Activated CD4-positive, alpha-beta T cell treated with anti-CD3 and anti-CD28 coated beads for 36 hours (primary cell): ENCODE measurements at places on chromosomes 5 and 9. TPM values are rescaled to one million over a fixed set of nuclear protein-coding genes. Genes with fewer than 3 reads are reported as not detected.

- peaks cover 4% of the 10 kb centered on the region for H3K4me1 ChIP-seq
- H3K36me3 ChIP-seq: no peaks in the 10 kb centered on the region
- H3K27me3 ChIP-seq: peaks cover 9% of the 10 kb centered on the region
- H3K4me3 ChIP-seq: no peak overlapping the region
- DNase-seq: no peak
- no peak overlapping the region for H3K27ac ChIP-seq
Measured at GRCh38 chr5:133508845-133509741, 103.2 kb downstream of the FSTL4 start.

DNA sequence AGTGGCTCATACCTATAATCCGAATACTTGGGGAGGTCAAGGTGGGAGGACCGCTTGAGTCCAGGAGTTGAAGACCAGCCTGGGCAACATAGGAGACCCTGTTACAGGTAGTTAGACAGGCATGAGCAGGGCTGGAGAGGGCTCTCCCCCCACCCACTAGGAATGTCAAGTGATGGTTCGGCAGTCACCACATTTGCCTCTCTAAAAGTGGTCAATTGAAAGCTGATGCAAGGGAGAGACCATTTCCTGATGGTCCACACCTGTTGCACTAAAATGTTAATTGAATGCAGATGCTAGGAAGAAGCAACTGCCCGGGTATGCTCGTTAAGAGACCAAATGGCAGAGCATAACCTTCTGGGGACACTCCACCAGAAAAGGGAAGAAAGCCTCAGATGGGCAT is 82.7 kb downstream of the SFXN1 start:
- H3K27me3 ChIP-seq: peaks cover 2% of the 10 kb centered on the region
- H3K4me1 ChIP-seq: no peaks in the 10 kb centered on the region
- no peak overlapping the region for H3K27ac ChIP-seq
- no peaks in the 10 kb centered on the region for H3K36me3 ChIP-seq
- DNase-seq: no peak

DNA sequence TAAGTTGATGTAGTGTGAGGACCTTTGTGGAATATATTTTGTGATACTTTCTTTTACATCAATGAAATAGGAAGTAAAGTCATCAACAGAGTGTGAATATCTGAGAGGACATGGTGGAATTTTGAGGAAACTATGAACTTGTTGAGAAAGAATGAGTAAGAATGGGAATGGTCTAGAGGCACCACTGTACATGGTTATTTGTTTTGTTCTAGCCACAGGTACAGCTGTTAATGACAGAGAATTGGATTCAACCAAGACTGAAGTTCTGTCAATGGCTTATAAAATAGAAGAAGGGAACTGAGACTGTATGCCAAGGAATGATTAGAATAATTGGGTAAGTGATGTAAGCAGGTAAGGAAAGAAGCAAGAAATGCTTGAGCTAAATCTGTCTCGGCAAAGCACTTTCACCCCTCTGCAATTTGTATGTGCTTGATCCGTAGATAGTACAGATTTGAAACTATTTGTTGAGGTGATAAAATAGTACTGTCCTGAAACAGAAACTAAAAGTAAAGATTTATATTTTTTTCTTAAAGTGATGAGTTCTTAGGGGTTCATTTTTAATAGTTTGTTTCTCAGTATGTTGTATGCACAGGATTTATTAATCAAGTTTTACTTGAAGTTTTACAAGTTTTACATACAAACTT is 468.8 kb upstream of the SMC2 start:
- no peak for DNase-seq
- no peaks in the 10 kb centered on the region for H3K4me1 ChIP-seq
- H3K27me3 ChIP-seq: no peaks in the 10 kb centered on the region
- no peak overlapping the region for H3K4me3 ChIP-seq
- H3K36me3 ChIP-seq: no peaks in the 10 kb centered on the region

DNA sequence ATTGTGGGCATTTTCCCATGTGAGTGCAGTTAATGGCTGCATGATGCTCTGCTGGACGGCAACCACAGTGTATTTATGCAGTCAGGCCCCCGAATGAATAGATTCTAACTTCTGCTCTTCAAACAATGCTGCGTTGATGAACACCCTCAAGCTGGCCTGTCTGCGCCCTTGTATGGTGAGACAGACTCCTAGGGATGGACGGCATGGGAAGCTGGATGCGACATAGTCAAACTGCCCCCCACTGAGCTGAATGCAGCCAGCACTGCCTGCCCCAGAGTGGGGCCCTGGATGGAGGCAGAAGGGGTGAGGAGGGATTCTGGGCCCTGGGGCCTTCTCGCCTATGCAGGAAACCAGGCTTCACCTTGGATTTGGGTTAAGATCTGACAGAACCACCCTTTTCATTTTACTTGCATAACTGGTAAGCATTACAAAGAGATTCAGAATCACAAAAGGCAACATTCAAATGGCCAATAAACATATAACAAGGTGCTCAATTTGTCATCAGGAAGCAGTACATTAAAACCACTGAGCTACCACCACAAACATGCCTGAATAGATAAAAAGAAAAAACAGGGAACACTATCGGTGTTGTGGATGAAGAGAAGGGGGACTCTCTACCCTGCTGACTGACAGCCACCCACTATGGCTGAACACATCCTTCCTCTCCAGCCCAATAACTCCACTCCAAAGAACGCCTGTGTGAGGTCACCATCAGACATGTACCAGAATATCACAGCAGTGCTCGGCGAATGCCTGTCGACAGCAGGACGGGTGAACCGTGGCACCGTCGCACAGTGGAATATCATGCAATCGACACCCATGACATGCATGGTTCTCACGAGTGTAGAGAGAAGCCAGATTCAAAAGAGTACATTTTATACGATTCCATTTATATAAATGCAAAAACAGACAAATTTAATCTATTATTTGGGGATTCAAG is 79.1 kb downstream of the RAPGEF1 start:
- no peak for DNase-seq
- H3K4me1 ChIP-seq: peaks cover 86% of the 10 kb centered on the region
- peaks cover 19% of the 10 kb centered on the region for H3K36me3 ChIP-seq
- H3K27ac ChIP-seq: peak overlapping the region; percentile 69
- H3K27me3 ChIP-seq: no peaks in the 10 kb centered on the region
- H3K4me3 ChIP-seq: no peak overlapping the region

DNA sequence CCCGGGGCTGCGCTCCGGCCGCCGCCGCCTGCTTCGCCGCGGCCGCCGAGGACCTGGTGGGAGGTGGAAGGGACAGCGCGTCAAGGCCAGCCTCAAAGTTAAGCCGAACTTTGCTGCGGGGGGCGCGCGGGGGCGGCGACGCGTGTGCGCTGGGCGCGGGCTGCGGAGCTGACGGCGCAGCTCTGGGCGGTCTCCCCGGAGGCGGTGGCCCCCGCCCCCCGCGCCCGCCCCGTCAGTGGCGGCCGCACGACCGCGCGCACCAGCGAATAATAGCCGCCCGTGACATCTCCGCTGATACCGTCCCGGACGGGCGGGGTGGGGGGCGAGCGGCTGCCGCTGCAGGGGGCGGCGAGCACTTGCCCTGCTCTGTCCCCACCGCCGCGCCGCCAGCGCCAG is 579 bp upstream of the FAM78A start:
- H3K4me3 ChIP-seq: peak overlapping the region; percentile 90
- peaks cover 2% of the 10 kb centered on the region for H3K27me3 ChIP-seq
- H3K4me1 ChIP-seq: peaks cover 24% of the 10 kb centered on the region
- H3K27ac ChIP-seq: no peak overlapping the region

DNA sequence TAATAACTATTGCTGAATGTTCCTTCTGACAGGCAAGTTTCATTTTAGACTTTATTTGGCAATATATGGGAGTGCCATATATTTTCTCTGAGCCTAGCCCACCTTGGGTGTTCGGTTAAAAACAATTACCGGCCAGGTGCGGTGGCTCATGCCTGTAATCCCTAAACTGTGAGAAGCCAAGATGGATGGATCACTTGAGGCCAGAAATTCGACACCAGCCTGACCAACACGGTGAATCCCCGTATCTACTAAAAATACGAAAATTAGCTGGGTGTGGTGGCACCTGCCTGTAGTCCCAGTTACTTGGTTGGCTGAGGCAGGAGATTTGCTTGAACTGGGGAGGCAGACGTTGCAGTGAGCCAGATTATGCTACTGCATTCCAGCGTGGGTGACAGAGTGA is 47.9 kb downstream of the TNFSF15 start:
- DNase-seq: no peak
- peaks cover 6% of the 10 kb centered on the region for H3K4me1 ChIP-seq
- H3K36me3 ChIP-seq: no peaks in the 10 kb centered on the region
- H3K27ac ChIP-seq: no peak overlapping the region
- H3K27me3 ChIP-seq: no peaks in the 10 kb centered on the region

- H3K36me3 ChIP-seq: no peaks in the 10 kb centered on the region
- H3K4me3 ChIP-seq: no peak overlapping the region
- no peak for DNase-seq
- peaks cover 20% of the 10 kb centered on the region for H3K27me3 ChIP-seq
Measured at GRCh38 chr5:145903867-145904266, 31.1 kb upstream of the GRXCR2 start.

GRCh38 chr5:14429101-14430050 is 152.2 kb upstream of the OTULINL start:
- H3K4me1 ChIP-seq: peaks cover 12% of the 10 kb centered on the region
- no peaks in the 10 kb centered on the region for H3K36me3 ChIP-seq
- no peak overlapping the region for H3K4me3 ChIP-seq
- no peak for DNase-seq

- H3K4me1 ChIP-seq: no peaks in the 10 kb centered on the region
- H3K27me3 ChIP-seq: peaks cover 6% of the 10 kb centered on the region
- H3K4me3 ChIP-seq: no peak overlapping the region
- no peak overlapping the region for H3K27ac ChIP-seq
- H3K36me3 ChIP-seq: no peaks in the 10 kb centered on the region
Measured at GRCh38 chr9:1522219-1522767, 472.1 kb downstream of the DMRT2 start.

GRCh38 chr5:76547891-76548524 is 75.2 kb downstream of the F2RL2 start:
- peaks cover 71% of the 10 kb centered on the region for H3K4me1 ChIP-seq
- DNase-seq: no peak
- H3K4me3 ChIP-seq: peak overlapping the region; percentile 66
- H3K27ac ChIP-seq: peak overlapping the region; percentile 97
- no peaks in the 10 kb centered on the region for H3K27me3 ChIP-seq

DNA sequence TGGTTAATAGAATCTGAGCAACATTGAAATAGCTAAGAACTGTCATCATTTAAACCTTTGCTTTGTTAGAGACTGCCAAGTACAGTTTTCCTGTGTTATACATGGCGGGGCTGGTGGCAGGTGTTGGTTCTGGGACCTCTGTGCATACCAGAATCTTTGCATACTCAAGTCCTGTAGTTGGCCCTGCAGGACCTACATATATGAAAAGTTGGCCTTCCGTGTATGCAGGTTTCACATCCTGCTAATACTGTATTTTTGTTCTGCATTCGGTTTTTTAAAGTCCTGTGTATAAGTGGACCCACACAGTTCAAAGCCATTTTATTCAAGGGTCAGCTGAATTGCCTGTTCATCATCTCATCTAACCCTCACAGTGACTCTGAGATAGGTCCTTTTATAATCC is 36.4 kb downstream of the LARP1 start:
- peaks cover 55% of the 10 kb centered on the region for H3K36me3 ChIP-seq
- no peak overlapping the region for H3K4me3 ChIP-seq
- peaks cover 23% of the 10 kb centered on the region for H3K4me1 ChIP-seq
- no peaks in the 10 kb centered on the region for H3K27me3 ChIP-seq
- DNase-seq: no peak
- H3K27ac ChIP-seq: no peak overlapping the region

ROR2 gene
- not detected for total RNA-seq

SEMA6A gene
- total RNA-seq: not detected

SUSD3 gene
- total RNA-seq: 57.9 TPM
